ENCODE measurements at places on chromosomes 4 and X. TPM values are rescaled to one million over a fixed set of nuclear protein-coding genes. Genes with fewer than 3 reads are reported as not detected.

DNA sequence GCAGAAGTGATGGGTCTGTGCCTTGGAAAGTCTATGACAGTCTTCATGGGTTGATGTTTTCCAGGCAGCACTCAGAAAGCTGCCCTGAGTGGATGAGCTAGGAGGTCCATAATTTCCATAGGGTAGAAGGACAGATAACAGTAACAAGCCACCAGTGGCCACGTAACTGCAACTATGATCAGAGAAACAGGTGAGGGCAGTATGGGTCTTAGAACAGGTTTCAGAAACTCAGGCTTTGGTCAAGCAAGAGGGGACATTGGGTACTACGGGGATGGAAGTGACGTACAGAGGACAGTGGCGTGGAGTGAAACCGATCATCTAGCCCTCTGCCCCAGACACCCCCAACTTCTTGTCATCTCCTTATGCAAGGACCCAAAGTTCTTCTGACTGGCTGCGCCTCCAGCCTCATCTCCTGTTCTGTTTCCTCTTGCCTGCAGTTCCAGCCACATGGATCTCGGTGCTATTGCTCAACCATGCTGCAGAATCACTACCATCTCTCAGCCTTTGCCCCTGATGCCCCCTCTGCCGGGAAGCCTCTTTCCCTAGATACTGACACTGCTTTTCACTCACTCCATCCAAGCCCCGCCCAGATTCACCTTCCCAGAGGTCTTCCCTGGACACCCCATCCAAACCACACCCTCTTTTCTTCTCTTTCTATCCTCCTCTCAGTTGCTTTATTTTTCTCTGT lies 123.4 kb downstream of the MFAP3L start:
- DNase-seq: no peak

- DNase-seq: no peak
Measured at GRCh38 chr4:85932500-85933290, 427.2 kb downstream of the MAPK10 start.

DNA sequence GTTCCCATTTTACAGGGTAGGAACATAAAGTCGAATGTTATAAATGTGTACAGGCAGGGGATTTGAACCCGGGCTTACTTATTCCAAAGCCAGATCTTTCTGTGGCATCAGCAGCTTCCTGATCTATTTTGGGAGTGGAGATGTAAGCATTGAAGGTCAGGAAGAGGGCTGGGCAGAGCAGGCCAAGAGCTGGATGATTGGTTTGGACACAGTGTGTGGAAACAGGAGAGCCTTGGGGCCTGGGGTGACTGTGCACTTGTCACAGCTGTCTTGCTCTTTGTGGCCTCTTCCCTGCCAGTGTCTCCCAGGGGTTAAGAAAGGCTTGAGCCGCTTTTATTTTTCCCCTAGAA lies 127.9 kb upstream of the ENPP6 start:
- no peak for DNase-seq

The PDE6B gene
- 15.3 TPM for polyA plus RNA-seq

The ZNF141 gene
- 9.3 TPM for polyA plus RNA-seq
